ENCODE measurements at places on chromosomes 3 and 15. TPM values are rescaled to one million over a fixed set of nuclear protein-coding genes. Genes with fewer than 3 reads are reported as not detected.
A peak's percentile ranks its signal among the peaks of the same experiment; 100 is the strongest.

DNA sequence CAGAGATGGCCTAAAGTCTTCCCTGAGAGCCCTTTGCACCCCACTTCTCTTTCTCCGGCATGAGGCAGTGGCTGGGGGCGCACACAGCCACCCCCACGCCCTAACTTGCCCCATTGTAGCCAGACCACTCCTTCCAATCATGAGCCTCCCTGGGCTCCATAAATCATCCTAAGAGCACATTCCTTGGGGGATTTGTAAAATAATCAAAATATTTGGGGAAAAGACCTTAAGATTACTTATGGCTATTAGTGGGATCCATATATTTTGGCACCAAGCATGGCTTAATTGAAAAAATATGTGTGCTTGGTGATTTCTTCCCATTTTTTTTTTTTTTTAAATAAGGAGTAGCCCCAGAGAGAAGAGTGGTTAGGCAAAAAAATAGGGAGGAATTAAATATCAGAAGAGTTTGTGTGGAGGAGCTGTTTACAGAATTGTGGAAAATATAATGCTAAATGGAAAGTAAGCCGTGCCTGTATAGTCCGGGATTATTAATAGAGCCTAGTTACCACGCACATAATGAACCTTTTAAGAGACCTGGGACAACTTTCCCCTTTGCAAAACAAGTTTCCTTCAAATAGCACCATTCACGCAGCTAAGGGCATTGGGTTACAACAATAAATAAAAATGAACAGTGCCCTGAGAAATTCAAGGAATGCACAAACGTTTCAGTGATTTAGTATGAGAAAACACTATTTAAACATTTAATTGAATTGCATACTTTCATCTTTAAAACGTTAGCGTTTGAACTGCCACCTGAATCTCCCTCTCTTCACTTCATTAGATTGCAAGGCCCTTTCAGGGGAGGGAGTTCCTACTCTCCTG, 46.1 kb downstream of the SMAD6 start:
- no peak overlapping the region for H3K4me3 ChIP-seq
- no peak overlapping the region for H3K27ac ChIP-seq
- DNase-seq, result no peak
- H3K27me3 ChIP-seq, result peaks cover 6% of the 10 kb centered on the region
- no peaks in the 10 kb centered on the region for H3K36me3 ChIP-seq

GRCh38 chr3:41601404-41601987, 360.4 kb downstream of the ULK4 start:
- H3K36me3 ChIP-seq, result no peaks in the 10 kb centered on the region
- H3K4me3 ChIP-seq, result no peak overlapping the region
- H3K27ac ChIP-seq, result no peak overlapping the region
- no peaks in the 10 kb centered on the region for H3K4me1 ChIP-seq
- DNase-seq, result no peak

- H3K4me3 ChIP-seq, result peak overlapping the region; percentile 59
- peaks cover 36% of the 10 kb centered on the region for H3K4me1 ChIP-seq
- peaks cover 12% of the 10 kb centered on the region for H3K36me3 ChIP-seq
- H3K27me3 ChIP-seq, result no peaks in the 10 kb centered on the region
- H3K27ac ChIP-seq, result peak overlapping the region; percentile 75
Observed at GRCh38 chr3:47010111-47010712, 30.7 kb downstream of the NBEAL2 start.

GRCh38 chr3:195003893-195004289, 267.1 kb downstream of the XXYLT1 start:
- no peaks in the 10 kb centered on the region for H3K36me3 ChIP-seq
- H3K4me3 ChIP-seq, result no peak overlapping the region
- DNase-seq, result no peak
- H3K4me1 ChIP-seq, result no peaks in the 10 kb centered on the region
- H3K27me3 ChIP-seq, result peaks cover 10% of the 10 kb centered on the region

The ZKSCAN7 gene
- 2.4 TPM for total RNA-seq

DNA sequence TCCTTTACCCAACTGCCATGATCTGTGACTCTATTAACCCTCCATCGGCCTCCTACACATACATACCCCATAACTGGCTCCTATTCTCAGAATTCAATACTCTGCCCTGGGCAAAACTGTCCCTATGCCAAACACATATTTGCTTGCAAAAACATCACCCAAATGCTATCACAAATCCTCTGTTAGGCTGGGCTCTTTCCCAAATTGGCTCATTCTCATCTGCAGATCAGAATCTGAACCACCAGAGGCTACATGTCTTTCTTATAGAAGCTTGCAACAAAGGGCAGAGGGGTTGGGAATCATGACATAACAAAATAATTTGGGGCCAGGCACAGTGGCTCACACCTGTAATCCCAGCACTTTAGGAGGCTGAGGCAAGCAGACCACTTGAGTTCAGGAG, 45.4 kb upstream of the GOLM2 start:
- no peak for DNase-seq
- H3K4me1 ChIP-seq, result no peaks in the 10 kb centered on the region
- H3K36me3 ChIP-seq, result no peaks in the 10 kb centered on the region
- no peak overlapping the region for H3K4me3 ChIP-seq
- peaks cover 8% of the 10 kb centered on the region for H3K27me3 ChIP-seq
- no peak overlapping the region for H3K27ac ChIP-seq

- H3K27me3 ChIP-seq, result peaks cover 97% of the 10 kb centered on the region
- peaks cover 1% of the 10 kb centered on the region for H3K36me3 ChIP-seq
- peak overlapping the region; percentile 73 for H3K27ac ChIP-seq
- no peak overlapping the region for H3K4me3 ChIP-seq
- DNase-seq, result no peak
- H3K4me1 ChIP-seq, result peaks cover 2% of the 10 kb centered on the region
Observed at GRCh38 chr15:52795464-52796227, 5.5 kb upstream of the ONECUT1 start.

The MORC1 gene
- not detected for total RNA-seq

GRCh38 chr15:73344056-73344455, 24.7 kb downstream of the HCN4 start:
- no peaks in the 10 kb centered on the region for H3K27me3 ChIP-seq
- no peak overlapping the region for H3K4me3 ChIP-seq
- no peaks in the 10 kb centered on the region for H3K4me1 ChIP-seq
- no peak overlapping the region for H3K27ac ChIP-seq
- no peak for DNase-seq
- H3K36me3 ChIP-seq, result no peaks in the 10 kb centered on the region

- H3K4me1 ChIP-seq, result no peaks in the 10 kb centered on the region
Observed at GRCh38 chr3:189826566-189826965, 195.4 kb downstream of the TP63 start.

GRCh38 chr15:35304389-35304788, 219.3 kb upstream of the NANOGP8 start:
- no peaks in the 10 kb centered on the region for H3K4me1 ChIP-seq
- DNase-seq, result no peak
- H3K27ac ChIP-seq, result no peak overlapping the region
- no peak overlapping the region for H3K4me3 ChIP-seq

- H3K4me3 ChIP-seq, result no peak overlapping the region
- peaks cover 14% of the 10 kb centered on the region for H3K27me3 ChIP-seq
- DNase-seq, result no peak
- H3K4me1 ChIP-seq, result no peaks in the 10 kb centered on the region
- no peak overlapping the region for H3K27ac ChIP-seq
Observed at GRCh38 chr3:126533506-126533905, 9.6 kb downstream of the CHST13 start.

DNA sequence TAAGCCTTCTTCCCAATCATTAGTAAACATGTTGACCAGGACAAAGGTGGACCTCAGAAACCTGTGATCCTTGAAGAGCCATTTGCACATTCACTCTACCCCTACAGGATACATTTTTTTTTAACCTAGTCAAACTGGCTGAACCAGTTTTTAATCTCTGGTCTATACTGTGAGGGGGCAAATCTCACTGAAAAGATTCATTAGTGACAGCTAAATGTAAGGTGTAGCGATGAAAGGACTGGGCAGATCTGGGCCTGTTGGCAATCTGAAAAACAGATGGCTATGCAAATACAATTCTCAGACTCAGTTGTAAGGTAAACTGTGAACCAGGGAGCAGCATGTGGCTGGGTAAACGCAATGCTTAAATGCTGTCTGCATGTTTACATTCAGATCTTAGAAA, 75.6 kb upstream of the SNTN start:
- H3K27me3 ChIP-seq, result no peaks in the 10 kb centered on the region
- no peaks in the 10 kb centered on the region for H3K36me3 ChIP-seq
- H3K27ac ChIP-seq, result no peak overlapping the region
- no peaks in the 10 kb centered on the region for H3K4me1 ChIP-seq
- DNase-seq, result no peak

The RTP4 gene
- total RNA-seq, result 16.9 TPM

- no peak overlapping the region for H3K27ac ChIP-seq
- no peak overlapping the region for H3K4me3 ChIP-seq
- H3K27me3 ChIP-seq, result no peaks in the 10 kb centered on the region
- H3K4me1 ChIP-seq, result peaks cover 58% of the 10 kb centered on the region
Observed at GRCh38 chr15:50190166-50190570, 8.2 kb downstream of the SLC27A2 start.

DNA sequence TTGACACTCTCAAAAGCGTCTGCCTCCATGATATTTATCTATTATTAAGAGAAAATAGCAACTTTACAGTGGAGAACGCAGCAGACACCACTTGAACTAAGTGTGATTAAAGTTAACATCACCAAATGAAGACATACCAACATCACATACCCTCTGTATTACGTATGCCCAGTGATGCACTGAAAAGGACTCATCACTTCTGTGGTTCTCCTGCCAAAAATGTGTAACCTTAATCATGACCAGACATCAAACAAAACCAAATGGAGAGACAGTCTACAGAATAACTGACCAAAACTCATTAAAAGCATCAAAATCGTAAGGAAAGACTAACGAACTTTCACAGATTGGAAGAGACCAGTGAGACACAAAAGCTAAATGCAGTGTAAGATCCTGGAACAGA, 103.2 kb downstream of the PPP2R3A start:
- H3K27ac ChIP-seq, result no peak overlapping the region
- no peak overlapping the region for H3K4me3 ChIP-seq
- no peaks in the 10 kb centered on the region for H3K36me3 ChIP-seq
- no peak for DNase-seq
- H3K4me1 ChIP-seq, result peaks cover 4% of the 10 kb centered on the region
- peaks cover 1% of the 10 kb centered on the region for H3K27me3 ChIP-seq

DNA sequence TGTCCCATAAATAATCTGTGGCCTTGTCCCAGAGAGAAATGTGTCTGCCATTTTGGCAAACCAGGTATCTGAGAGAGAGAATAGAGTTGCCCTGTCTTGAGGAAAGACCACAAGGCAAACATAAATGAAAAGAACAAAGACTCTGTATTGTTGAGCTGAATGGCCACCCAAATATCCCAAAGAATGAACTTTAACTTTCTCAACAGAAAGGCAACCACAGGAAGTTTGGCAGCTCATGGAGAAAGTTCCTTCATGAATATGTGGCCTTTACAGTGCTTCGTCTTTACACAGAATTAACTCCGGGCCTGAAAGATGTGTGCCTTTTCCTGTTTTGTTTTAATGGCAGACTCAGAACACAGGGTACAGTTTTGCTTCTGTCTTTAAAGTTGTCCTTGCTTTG, 41.4 kb upstream of the THBS1 start:
- H3K27ac ChIP-seq, result no peak overlapping the region
- no peak for DNase-seq
- H3K4me1 ChIP-seq, result no peaks in the 10 kb centered on the region
- peaks cover 6% of the 10 kb centered on the region for H3K27me3 ChIP-seq
- H3K36me3 ChIP-seq, result no peaks in the 10 kb centered on the region

DNA sequence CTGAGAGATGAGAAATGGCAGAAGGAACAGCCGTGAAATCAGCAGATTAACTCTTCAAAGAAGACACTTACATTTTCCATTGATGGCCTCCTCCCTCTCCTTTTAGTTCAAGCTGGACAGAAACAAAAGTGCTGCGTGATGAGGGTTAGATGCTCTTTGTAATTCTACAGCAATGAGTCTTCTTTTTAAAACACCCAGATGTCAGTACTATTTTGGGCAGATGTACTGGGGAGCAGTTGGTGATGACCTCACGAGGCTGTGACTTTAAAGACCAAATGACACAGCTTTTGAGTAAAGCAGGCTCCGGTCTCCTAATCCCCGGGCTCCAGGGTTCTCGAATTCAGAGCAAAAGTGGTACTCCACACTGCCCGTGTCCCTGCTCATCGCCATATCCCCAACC, 198.2 kb downstream of the SLCO3A1 start:
- no peak overlapping the region for H3K4me3 ChIP-seq
- no peak for DNase-seq
- no peaks in the 10 kb centered on the region for H3K27me3 ChIP-seq
- no peaks in the 10 kb centered on the region for H3K36me3 ChIP-seq
- no peak overlapping the region for H3K27ac ChIP-seq

GRCh38 chr15:73398861-73399260, 30.1 kb upstream of the HCN4 start:
- no peak overlapping the region for H3K4me3 ChIP-seq
- peaks cover 16% of the 10 kb centered on the region for H3K27me3 ChIP-seq
- no peaks in the 10 kb centered on the region for H3K4me1 ChIP-seq
- DNase-seq, result no peak

DNA sequence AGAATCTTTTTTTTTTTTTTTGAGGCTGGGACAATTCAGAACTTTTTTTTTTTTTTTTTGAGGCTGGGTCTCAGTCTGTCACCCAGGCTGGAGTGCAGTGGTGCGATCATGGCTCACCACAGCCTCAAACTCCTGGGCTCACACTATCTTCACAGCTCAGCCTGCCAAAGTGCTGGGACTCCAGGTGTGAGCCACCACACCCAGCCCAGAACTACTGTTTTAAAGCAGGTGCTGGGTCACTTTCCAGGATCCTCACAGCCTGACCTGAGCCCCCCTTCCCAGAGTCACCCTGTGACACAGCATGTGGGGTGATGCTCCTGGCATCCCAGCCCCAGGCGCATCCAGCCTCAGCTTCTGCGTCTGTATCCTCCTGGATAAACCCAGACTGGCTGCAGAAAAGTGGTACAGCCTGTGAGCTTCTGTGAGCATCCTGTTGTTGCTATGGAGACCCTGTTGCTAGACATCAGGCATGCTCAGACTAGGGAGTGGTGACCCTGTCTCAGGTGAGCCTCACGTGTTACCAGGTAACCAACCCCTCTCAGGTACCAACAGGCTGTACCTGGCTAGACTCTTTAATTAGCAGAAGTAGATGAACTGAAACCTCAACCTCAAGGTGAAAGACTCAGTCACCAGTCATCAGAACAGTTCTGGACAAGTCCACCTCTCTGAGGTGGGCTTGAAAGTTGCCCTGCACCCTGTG, 15.0 kb downstream of the KLF13 start:
- peaks cover 20% of the 10 kb centered on the region for H3K36me3 ChIP-seq
- DNase-seq, result no peak
- H3K4me3 ChIP-seq, result no peak overlapping the region

GRCh38 chr15:59828861-59829260, 139.7 kb upstream of the BNIP2 start:
- peaks cover 3% of the 10 kb centered on the region for H3K4me1 ChIP-seq
- H3K4me3 ChIP-seq, result no peak overlapping the region
- no peaks in the 10 kb centered on the region for H3K36me3 ChIP-seq

All from activated CD8-positive, alpha-beta memory T cell treated with anti-CD3 and anti-CD28 coated beads, Interleukin-2, amount 10 ng/mL, durations not matched to agents 7 days and 5 days (primary cell).